Fibroblast of gingiva (primary cell): ENCODE measurements at places on chromosomes 1 and 21.
A peak's percentile ranks its signal among the peaks of the same experiment; 100 is the strongest.

- DNase-seq, result no peak
Measured at GRCh38 chr1:197485790-197486189, 217.7 kb downstream of the CRB1 start.

- peak; percentile 53 for DNase-seq
Measured at GRCh38 chr1:39105841-39106765, 80.0 kb downstream of the NDUFS5 start.

DNA sequence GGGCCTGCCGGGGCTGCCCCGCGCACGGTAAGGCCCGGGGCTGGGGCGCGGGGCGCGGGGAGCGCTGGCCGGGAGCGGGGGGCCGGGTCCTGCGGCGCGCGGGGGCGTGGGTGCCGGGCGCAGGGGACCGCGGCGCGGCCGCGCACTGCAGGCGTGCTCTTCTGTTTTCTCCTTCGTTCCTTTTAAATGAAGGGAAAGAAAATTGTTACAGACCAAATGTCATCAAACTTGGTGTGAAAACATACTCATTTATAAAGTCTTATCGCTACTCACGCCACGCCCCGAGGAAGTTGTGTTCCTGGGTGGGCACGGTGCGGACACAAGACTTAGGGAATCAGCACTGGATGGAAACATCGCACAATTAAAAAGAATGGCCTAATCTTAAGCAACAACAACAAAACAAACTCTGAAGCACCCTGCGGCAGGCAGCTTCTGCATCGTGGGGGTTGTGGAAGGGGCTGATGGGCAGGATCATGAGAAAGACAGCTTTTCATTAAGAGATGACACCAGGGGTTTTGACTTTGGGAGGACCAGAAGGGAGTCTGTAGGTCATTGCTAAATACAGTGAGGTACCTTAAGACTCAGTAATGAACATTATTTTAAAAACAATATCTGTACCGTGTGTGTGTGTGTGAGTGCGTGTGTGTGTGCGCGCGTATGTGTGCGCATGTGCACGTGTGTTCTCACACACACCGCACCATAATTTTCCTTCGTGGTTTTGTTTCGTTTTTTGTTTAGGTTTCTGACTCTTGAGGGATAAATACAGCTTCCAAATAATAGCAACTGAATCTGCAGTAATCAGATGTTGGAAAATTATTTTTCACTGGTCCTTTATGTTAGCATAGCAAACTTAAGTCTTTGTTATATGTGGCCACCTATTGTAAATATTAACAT lies 548 bp downstream of the B3GALT5 start:
- DNase-seq, result no peak

DNA sequence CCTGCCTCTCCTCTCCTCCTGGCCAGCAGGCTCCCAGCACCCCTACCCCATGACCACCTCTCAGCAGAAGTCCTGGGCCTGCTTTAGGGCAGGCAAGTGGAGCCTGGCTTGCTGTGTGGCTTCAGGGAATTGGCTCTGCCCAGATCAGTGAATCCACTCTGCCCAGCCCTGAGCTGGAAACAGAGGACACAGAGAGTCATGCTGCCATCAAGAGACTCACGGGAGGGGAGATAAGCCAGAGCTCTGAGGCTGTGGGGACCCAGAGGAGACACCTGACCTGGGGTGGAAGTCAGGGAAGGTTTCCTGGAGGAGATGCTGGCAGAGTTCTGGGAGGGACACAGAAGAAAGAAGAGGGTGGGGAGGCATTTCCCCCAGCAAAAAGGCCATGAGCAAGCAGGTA lies 54.2 kb downstream of the GLIS1 start:
- DNase-seq, result no peak

DNA sequence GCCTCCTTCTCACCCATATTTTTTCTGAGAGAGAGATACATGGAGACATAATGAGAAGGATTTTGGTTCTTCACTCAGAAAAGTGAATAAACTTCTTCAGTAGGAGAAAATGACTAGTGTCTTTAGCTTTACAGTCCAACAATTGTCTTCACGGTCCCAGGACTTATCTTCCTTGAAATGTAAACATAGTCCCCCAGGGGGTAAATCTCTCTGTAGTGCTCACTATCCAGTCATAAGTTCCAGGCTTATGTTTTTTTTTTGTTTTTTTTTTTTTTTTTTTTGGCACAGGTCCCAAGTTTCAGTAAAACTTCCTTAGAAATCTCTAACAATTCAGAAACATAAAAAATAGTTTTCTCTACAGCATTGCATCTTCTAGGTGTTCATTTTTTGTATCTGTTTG lies 890.2 kb upstream of the B3GALT2 start:
- no peak for DNase-seq

DNA sequence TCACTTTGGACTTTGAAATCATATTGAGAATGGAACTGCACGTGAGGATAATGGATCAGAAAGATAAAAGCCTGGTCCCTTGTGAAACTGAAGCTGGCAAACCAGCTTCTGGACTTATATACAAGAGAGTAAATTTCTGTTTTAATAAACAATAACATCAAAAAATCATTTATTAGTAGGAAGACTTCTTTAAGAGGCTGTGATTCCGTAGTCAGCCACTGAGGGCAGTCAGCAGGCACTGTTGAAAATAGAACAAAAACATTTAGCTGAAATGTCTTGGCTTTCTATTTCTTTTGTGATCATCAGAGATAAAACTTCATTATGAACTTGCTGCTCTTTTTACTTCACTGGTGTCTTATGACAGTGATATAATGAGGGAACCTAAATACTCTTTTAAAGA lies 489.4 kb downstream of the PCP4 start:
- DNase-seq, result no peak

- DNase-seq, result no peak
Measured at GRCh38 chr21:44996501-44996921, 56.7 kb downstream of the SLX9 start.

- no peak for DNase-seq
Measured at GRCh38 chr1:205576011-205576410, 55.8 kb downstream of the ELK4 start.

DNA sequence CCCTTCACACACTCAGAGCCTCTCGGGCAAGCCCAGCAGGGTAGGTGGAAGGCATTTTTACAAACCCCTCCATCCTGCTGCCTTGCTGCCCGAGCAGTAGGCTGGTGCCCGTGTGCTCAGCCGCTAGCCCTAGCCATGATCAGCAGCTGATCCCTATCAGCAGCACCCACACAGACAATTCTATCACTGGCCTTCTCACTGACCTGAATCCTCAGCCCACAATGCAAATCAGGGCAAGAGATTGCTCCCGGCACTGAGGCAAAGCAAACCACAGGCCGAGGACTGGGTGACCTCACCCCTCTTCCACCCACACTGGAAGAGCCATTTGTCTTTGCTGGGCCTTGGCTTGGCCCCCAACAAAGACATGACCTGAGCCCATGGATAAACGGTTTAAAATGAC lies 895 bp upstream of the PDZK1 start:
- DNase-seq, result no peak

DNA sequence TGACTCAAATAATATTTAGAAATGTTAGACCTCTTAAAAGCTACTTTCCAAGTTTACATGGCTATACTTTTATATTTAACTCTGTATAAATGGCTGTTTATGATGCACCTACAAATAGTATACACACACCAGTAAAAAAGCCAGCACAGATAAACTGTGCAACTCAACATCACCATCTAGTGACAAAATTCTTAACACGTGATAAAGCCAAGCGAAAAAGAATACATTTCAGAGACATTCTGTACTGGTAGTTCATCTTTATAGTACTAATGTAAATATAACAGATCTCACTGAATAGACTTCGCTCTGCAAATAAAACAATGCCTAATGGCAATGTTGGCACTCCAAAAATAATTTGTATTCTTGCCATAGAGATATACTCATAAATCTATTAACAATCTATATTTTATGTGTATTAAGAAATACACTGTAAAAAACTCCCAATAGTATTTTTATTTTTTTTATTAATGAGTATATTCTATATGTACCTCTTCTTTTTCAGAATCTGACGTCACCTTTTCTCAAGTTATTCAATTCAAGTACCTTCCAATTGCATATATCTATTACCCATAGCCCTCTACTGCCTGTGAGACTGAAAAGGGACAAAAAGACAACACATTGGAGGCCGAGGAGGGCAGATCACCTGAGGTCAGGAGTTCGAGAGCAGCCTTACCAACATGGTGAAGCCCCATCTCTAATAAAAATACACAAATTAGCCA lies 100.2 kb downstream of the DPYD start:
- peak; percentile 13 for DNase-seq

- DNase-seq, result no peak
Measured at GRCh38 chr21:41488080-41488479, 19.9 kb downstream of the TMPRSS2 start.

DNA sequence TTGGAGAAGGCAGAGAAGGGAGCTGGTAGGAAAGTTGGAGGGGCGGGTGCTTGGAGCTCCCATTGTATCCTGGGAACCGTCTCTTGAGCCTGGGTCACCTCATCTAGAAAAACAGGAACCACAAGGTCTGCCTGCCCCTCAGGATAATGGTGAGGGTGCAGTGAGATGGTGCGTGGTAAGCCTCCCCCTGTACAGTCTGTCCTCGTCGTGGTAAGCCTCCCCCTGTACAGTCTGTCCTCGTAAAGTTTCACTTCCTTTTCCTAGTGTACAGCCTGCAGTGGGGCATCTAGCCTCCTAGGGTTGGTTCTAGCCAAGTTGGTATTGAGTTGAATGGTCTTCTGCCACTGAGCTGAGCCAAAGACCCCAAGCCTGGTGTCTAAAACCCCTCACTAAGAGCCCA lies 66.5 kb upstream of the IGSF21 start:
- no peak for DNase-seq

DNA sequence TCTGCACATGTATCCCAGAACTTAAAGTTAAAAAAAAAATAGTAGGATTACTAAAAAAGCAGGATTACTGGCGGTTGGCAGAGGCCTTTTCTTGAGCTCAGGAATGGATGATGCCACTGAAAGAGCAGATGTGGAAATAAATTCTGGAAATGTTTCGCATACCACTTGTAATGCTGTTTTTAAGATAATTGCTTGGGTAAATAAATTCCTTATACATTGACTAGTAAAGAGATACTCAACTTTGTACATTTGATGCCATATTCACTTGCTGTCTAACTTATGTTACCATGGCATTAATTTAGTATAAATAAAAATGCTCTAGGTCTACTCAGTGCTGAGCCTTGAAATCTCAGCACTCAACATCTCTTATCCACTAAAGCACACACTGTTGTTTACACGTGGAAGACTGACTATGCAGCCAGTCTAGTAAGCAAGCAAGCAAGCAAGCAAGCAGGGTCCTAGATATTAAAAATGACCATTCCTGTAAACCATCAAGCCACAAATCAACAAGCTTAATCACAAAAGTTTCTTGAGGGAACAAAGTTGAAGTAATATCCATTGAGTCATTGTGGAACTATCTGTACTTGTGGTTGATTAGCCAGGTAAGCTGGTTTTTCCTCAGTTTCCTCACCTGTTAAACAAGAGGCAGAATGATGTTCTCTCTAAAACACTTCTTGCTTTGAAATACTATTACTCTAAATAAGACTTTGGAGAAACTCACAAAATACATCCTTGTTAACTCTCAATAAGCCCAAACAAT lies 1.7 kb upstream of the RASAL2 start:
- DNase-seq, result peak; percentile 89

GRCh38 chr1:111928531-111928930 lies 60.9 kb downstream of the KCND3 start:
- no peak for DNase-seq

DNA sequence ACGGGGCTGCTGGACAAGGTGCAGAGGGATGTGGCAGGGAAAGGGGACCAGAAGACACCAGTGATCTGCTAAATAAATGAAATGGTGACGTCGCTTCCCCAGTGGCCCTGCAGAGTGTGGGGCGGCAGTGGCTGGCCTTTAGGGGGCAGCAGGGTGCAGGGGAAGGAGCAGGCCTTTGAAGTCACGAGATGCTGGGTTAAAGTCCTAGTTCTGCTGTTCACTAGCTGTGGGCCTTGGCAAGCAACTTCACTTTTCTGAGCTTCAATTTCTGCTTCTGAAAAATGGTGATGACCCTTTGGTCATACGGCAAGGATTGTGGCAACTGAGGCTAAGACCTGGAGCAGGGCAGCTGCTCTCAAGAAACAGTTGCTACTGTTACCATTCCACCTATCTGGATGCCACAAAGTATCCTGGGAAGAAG lies 9.2 kb upstream of the GALE start:
- DNase-seq, result peak; percentile 51

GRCh38 chr1:2833454-2834145 lies 32.1 kb upstream of the TTC34 start:
- DNase-seq, result no peak

DNA sequence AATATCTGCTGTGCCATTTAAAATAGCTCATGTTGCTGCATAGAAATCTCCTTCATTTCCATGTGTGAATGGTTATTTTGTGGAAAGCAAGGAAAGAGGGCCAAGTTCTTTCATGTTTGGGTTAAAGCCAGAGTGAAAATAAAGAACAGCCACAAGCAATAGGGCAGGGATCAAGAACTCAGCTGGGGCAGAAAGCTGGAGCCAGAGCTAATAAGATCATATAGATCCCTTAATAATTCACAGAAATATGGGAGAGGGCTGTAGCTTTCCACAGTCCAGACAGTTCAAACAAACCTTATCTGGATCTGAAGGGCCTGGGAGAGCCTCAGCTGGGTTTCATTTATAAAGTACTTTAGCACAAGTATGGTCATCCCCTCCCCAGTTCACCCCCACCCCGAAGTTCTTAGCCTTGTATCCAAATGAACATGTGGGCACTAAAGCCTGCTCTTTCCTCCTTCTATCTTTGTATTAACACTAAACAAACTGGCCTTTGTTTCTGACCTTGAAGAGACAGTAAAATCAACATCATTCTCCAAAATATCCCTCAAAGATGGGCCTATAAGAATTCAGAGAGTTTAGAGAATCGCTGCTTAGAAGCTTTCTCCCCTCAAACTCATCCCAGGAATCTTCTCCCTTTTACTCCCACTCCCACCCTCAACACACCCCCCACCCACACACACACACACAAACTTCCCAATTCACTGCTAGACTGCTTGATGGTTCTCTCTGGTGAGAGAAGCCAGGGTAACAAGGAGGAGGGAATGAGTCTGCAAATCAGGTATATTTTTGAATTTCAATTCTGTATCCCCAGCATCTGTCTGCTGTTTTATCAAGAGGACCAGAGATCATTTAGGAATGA lies 41.7 kb downstream of the UTP25 start:
- peak; percentile 86 for DNase-seq

DNA sequence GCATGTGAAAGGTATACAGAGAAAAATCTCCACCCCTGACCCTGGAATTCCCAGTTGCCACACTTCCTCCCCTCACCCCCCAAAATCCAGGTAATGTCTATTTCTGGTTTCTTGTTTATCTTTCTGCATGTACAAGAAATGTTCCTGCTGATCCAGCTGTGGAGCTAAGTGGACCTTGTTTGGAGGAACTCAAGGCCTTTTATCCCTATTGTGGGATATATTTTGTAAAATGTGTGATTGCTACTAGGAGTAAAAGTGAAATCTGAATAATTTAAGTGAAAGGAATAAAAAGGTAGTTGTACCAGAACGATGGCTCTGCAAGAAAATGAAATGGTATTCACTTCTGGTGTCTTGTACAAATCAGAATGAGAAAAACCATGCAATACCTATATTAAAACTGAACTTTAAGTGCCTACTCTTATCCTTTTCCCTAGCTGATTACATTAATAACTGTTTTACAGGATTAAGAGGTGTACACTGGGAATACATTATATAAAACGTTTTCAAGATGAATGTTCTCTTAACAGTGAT lies 3.0 kb downstream of the SPEN start:
- no peak for DNase-seq
